ENCODE measurements at places on chromosomes 7 and 10. TPM values are rescaled to one million over a fixed set of nuclear protein-coding genes. Genes with fewer than 3 reads are reported as not detected.

Gene PRTFDC1
- total RNA-seq: 13.4 TPM

Gene SPDYE6
- not detected for total RNA-seq

Gene TMEM178B
- 1.1 TPM for total RNA-seq

Gene CUEDC2
- 64.7 TPM for total RNA-seq

Gene TNKS2
- 38.2 TPM for total RNA-seq

Gene GBX1
- 0.62 TPM for total RNA-seq

Gene MCM10
- 28.4 TPM for total RNA-seq

Gene RNLS
- 4.9 TPM for total RNA-seq

Gene ANKRD30A
- not detected for total RNA-seq

Gene CDK14
- 28.6 TPM for total RNA-seq

Gene SDHAF3
- total RNA-seq: 41.3 TPM

Gene DYNC1I1
- 1.4 TPM for total RNA-seq

Gene FAM25C
- not detected for total RNA-seq

All from H7 (cell line).